A172 (cell line): ENCODE measurements at places on chromosomes 5 and 9. TPM values are rescaled to one million over a fixed set of nuclear protein-coding genes. Genes with fewer than 3 reads are reported as not detected.

AGXT2 gene
- not detected in 2 replicates for total RNA-seq

GRCh38 chr5:173664154-173664526, 47.7 kb upstream of the BOD1 start:
- DNase-seq: no peak

- peak; percentile 64 for DNase-seq
Measured at GRCh38 chr5:101390151-101390908, 487.2 kb upstream of the ST8SIA4 start.

GRCh38 chr9:136541179-136541578, 4.7 kb downstream of the NOTCH1 start:
- no peak for DNase-seq

SV2C gene
- total RNA-seq: not detected in 2 replicates

SPINK7 gene
- not detected in 2 replicates for total RNA-seq
